Activated naive CD8-positive, alpha-beta T cell treated with anti-CD3 and anti-CD28 coated beads, Interleukin-2, amount 50 U/mL, for 16 hours (primary cell): ENCODE measurements at places on chromosomes 5 and 9.

- no peak for DNase-seq
Observed at GRCh38 chr5:160978944-160979343, 126.9 kb upstream of the ATP10B start.

GRCh38 chr9:98861781-98862504 is 54.5 kb downstream of the GALNT12 start:
- DNase-seq, result no peak

GRCh38 chr9:89743573-89744254 is 138.9 kb downstream of the GADD45G start:
- peak; percentile 11 for DNase-seq

DNA sequence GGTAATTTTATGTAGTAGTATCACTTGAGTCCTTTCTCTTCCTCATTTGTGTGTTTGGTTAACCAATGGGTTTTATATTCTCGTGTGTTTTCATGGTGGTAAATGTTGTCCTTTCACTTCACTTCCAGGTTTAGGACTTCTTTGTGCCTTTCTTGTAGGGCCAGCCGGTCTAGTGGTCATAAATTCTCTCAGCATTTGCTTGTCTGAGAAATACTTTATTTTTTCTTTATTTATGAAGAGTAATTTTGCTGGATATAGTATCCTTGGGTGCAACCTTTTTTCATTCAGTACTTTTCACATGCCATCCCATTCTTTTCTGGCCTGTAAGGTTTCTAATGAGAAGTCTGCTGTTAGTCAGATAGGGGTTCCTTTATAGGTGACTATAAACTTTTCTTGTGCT is 107.1 kb downstream of the GNA14 start:
- no peak for DNase-seq

DNA sequence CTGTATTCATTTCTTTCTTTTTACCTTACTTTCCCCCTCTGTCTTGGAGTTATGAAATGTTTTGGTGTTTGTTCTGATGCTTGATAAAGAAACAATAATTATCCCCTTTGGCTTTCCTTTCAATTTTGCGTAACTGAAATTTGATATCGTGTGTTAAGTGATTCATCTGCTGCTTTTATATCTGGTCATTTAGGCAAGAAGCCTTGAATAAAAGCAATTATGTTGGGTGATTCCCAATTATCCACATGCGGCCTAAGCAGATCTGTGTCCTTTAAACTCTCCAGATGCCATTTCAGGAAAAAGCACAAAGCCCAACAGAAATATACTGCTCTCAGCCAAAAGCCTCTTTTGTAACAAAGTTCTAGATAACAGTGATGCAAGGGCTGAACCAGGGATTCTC is 92.8 kb downstream of the TAF11L14 start:
- no peak for DNase-seq

- DNase-seq, result no peak
Observed at GRCh38 chr5:131997727-131998117, 13.7 kb downstream of the ACSL6 start.

DNA sequence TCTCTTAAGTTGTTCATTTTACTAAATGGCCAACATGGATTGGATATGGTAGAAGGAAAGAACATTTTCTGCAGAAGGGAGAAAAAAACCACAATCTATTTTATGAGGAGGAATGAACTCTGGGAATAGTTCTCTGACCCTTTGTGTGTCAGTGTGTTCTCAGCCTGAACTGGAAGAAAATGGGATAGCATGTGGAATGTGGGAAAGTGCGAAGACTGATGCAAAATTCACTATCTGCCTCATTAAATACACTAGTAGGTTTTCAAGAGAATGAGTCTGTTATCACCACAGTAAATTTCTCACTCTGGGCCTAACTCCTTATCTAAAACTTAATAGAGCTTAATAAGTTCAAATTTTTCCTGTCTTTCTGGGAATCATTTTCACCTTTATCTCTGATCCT is 22.7 kb downstream of the ITGA1 start:
- no peak for DNase-seq

GRCh38 chr9:69412741-69413150 is 87.7 kb downstream of the ENTREP1 start:
- no peak for DNase-seq

GRCh38 chr5:141529873-141530272 is 41.0 kb downstream of the PCDHGC5 start:
- DNase-seq, result no peak

GRCh38 chr5:89342106-89342876 is 459.3 kb upstream of the MEF2C start:
- DNase-seq, result no peak

DNA sequence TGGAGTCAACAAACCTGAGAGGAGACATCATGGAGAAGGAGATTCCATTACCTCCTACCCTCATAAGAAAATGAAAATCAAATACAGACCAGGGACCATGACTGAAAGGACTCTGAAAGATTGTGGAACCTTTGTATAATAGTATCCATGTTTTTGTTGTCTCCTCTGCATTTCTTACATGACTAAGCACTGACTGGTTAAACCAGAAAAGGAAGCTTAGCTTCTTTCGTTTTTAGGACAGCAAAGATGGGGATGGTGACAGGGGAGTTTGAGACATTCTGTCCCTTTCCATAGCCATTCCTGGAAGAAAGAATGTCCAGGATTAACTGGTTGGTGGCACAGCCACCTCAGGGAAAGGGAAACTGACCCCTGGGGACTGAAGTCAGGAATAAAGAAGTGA is 22.2 kb downstream of the ITGA1 start:
- DNase-seq, result no peak

GRCh38 chr9:14270358-14271092 is 43.4 kb downstream of the NFIB start:
- DNase-seq, result no peak

GRCh38 chr5:9930156-9930555 is 300.0 kb upstream of the TAS2R1 start:
- no peak for DNase-seq

DNA sequence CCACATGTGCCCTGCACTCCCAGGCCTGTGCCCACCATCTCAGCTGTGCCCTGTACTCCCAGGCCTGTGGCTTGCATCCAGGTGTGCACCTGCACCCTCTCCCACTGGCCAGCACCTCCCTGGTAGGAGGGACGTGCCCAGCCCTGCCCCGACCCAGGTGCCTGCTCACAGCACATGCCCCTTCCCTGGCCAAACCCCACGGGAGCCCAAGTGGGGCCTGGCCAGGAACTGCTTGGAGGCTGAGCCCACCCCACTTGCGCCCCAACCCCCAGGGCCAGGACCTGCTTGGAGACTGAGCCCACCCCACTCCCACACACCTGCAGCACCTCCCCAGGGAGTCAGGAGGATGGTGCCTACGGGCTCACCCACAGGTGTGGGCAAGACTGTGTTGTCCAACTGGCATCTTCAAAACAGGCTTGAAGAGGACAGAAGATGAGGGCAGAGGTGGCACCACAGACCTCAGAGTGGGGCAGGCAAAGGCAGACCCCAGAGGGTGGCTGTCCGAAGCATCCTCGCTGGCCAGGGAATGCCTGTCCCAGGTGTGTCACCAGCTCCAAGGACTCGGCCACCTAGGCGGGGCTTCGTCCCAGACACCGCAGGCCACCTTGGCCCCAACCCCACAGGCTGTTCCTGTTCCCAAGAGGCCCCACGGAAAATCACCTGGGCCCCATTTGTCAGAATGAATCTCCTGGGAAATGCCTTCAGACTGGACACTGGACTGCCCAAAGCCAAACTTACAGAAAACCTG is 10.8 kb downstream of the ZDHHC11B start:
- no peak for DNase-seq

GRCh38 chr5:154949781-154950180 is 8.9 kb downstream of the MRPL22 start:
- no peak for DNase-seq

DNA sequence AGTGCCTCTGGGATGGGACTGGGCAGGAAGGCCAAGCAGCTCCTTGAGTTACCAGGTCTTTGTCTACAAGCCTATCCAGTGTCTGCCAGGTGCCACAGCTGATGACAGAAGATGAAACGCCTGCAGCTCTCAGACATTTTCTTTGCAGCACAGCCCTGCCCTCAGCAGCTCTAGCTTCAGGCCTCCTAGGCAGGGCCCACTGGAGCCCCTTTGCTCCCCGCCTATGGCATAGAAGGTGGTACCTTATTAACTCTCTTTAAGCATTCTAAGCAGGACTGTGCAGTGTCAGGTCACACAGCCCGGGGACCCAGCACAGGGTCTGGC is 1.3 kb upstream of the SKP1 start:
- DNase-seq, result no peak

DNA sequence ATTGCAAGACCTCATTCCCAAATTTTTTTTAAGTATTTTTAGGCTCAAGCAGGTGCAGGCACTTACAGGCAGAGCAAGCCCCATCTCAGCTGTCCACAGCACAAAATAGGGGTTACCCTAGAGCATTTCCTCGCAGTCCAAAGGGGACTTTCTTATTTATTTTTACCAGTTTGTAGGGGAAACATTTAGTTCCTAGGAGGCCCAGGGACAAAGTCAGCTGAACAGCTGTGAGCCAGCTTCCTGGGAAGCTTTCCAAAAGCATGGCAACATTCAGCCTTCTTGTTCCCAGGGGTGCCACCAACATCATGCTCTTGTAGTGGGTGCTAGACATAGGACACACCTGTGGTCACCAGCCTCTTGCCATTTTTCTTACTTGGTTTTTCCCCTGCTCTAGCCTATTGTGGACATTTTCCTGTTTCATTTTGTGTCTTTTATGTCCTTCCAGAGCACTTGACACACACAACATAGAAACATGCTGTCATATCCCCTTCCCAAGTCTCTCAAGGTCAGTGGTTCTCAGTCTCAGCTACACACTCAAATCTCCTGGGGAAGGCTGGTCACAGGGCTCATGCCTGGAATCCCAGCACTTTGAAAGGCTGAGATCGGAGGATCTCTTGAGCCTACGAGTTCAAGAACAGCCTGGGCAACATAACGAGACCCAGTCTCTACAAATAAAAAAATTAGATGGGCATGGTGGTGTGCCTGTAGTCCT is 38.2 kb downstream of the HAVCR1 start:
- no peak for DNase-seq

DNA sequence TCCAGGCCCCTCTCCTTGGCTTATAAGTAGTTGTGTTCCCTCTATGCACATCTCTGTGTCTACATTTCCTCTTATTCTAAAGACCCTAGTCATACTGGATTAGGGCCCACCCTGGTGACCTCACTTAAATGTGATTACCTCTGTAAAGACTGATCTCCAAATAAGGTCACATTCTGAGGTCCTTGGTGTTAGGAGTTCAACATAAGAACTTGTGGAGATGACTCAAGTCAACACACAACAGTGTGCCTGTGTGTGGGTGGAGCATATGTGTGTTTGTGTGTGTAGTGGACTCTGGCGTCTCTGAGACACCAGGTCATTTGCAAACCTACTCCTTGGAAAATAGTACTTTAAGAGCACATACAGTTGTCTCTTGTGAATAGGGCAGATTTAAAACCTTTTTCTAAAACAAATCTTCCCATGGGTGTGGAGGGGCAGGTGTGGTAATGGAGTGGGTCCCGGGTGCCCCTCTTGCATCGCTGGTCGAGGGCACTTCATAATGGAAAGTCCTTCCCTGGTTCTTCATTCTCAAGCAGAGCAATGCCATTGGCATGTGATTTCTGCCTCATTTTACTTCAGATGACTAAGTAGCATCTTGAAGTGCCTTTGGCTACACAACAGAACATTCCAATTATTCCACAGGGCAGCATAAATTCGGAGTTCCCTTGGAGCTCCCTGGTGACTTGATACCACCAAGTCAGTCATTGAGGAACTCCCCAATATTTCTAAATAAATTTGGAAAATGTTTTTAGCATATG is 84.4 kb downstream of the C9orf152 start:
- no peak for DNase-seq

GRCh38 chr5:133704411-133704810 is 92.1 kb upstream of the FSTL4 start:
- DNase-seq, result no peak

- DNase-seq, result no peak
Observed at GRCh38 chr9:127854184-127854806, at the start of gene ENG. Gene ENG (minus strand): TSS chr9:127854658. CDS start chr9:127854355, 303 bp downstream.

DNA sequence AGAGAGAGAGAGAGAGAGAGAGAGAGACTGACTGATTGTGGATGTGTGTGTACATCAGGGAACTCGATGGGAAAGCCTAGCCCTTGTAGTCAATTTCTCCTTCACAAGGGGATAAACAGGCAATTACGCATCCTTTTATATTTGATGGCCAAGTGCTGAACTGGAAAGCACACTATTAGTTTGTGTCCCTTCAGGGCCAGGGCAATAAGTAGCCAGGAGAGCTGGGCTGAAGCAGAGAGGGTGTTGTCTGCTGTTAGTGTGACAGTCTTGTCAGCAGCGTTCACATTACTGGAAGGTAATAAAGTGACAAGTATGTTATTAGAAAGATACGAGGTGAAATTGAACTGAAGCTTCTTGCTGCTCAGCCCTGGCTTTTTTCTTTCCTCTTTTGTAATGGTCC is 457.7 kb downstream of the BNC2 start:
- DNase-seq, result no peak

- no peak for DNase-seq
Observed at GRCh38 chr5:42121401-42121800, 196.3 kb downstream of the FBXO4 start.

- no peak for DNase-seq
Observed at GRCh38 chr9:88803546-88804253, 187.6 kb upstream of the S1PR3 start.

DNA sequence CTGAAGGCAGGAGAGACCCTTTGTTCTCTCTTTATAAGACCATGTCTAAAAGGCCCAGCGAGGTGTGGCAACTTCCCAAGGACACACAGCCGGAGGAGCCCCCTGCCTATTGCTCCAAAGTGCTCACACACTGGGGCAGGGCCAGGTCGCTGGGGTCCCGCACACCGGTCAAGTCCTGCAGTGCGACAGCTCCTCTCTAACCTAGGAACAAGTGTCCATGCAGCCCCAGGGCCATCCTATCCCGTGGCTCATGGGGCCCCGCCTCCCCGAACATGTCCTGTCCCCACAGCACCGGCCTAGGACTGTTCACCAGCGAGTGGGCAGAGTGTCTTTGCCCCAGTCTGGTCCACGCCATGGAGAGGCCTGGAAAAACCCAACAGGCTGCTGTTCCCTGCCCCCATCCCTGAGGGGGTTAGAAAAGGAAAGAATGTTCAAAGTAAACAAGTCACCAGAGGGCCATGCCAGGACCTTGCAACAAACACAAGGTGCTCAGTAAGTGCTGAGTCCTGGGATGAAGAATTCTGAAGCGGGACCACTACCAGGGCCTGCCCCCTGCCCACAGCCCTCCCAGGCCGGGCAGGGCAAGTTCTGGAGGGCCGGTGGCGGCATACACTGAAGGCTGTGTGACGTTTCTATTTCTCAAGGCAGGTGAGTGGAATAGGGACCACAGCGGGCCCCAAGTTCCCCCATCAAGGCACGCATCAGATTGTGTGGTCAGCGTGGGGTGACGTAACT is 938 bp downstream of the NINJ1 start:
- DNase-seq, result no peak

DNA sequence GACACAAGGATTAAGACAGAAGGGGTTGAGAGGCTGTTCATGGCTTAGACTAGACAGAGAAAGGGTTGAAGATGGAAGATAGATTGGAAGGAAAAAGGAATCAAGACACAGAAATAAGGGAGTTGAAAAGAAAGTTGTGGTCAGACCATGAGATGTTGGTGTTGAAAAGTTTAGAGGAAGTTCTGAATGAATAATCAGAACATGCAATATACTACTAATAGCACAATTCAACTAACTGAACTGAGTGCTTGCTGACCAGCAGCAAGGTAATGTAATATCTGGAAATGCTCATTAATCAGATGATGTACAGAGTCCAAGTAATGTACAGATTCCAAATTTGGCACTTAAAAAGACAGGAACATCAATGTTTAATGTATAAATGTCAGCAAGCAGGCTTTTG is 10.6 kb upstream of the NNT start:
- no peak for DNase-seq

- no peak for DNase-seq
Observed at GRCh38 chr9:128180001-128180400, 11.4 kb downstream of the CIZ1 start.

GRCh38 chr5:90939211-90939610 is 380.6 kb downstream of the ADGRV1 start:
- no peak for DNase-seq
